PC-3 (cell line): ENCODE measurements at places on chromosomes 12 and 14. TPM values are rescaled to one million over a fixed set of nuclear protein-coding genes. Genes with fewer than 3 reads are reported as not detected.

GRCh38 chr12:121214166-121214777 lies 4.3 kb downstream of the P2RX4 start:
- no peak for DNase-seq

DNA sequence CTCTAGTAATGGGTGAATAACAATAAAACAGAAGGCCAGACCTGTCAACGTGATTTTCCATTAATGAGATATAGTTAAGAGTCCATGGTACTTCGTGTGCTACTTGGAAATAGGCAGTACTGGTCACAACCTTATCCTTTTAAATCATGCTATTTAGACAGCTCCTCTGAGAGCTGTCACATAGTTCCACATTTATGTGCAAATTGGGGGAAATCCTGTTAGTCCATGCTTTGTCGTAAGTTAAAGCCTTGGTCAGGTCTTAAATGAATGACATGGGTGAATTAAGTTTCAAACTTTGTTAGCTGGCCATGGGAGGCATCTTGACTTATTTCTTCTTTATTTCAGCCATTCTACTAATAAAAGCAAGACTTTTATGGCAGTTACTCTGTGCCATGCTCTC lies 11.9 kb upstream of the BHLHE41 start:
- DNase-seq, result no peak

The SRRM4 gene
- total RNA-seq, result under 0.01 TPM in 1 of 2 replicates, not detected in the other

The CDK17 gene
- 20.7 and 23.9 TPM in 2 replicates for total RNA-seq

GRCh38 chr14:34065690-34066391 lies 115.0 kb upstream of the EGLN3 start:
- DNase-seq, result no peak

DNA sequence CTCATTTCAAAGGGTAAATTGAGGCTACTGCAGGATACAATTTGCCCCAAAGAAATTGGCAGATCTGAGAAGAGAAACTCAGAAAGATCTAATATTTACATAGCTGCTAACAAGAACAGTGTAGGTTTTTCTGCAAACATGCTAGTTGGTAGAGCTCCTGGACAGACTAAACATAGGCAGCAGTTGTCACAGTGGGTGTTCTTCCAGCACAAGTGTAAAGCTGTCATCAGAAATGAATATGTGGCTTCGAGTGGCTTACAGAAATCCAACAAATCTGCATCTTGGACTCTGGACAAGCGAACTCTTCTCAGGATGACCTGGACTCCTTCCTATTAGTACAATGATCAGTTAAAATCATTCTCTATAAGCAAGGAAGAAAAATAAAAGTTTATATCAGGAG lies 5.9 kb downstream of the CBX5 start:
- DNase-seq, result no peak

DNA sequence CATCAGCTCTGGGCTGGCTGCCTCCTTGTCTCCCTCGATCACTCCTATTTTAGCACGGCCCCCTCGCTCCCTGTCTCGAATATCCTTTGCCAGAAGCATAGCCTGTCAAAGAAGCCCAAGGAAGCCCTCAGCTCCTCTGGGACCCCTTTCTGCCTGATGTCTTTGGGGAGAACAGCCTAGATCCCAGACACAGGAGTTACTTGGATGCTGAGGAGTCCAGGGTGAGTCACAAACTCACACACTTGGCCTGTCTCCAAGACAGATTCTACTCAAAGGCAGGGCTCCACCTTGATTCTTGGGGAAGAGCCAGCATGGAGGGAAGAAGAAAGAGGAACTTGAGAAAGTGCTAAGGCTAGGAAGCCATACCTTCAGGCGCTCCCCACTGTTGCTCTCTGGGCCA lies 8.1 kb downstream of the AVIL start:
- peak; percentile 88 for DNase-seq

DNA sequence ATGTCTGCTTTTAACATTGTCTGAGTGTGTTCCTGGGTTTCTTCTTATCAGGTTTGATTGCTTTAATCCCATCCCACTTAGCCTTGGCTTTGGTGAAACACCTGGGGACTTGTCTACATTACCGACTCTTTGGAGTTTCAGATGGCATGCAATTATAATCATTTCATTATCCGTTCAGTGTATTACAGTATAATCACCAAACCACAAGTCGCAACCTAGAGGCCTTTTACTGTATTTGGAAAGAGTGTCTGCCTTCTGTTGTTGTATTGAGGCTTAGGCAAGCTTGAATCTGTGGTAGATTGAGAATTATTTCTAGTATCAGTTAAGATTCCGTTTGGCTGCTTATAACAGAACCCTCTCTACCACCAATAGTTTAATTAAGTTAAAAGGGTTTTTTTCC lies 103.9 kb downstream of the TGFB3 start:
- no peak for DNase-seq

DNA sequence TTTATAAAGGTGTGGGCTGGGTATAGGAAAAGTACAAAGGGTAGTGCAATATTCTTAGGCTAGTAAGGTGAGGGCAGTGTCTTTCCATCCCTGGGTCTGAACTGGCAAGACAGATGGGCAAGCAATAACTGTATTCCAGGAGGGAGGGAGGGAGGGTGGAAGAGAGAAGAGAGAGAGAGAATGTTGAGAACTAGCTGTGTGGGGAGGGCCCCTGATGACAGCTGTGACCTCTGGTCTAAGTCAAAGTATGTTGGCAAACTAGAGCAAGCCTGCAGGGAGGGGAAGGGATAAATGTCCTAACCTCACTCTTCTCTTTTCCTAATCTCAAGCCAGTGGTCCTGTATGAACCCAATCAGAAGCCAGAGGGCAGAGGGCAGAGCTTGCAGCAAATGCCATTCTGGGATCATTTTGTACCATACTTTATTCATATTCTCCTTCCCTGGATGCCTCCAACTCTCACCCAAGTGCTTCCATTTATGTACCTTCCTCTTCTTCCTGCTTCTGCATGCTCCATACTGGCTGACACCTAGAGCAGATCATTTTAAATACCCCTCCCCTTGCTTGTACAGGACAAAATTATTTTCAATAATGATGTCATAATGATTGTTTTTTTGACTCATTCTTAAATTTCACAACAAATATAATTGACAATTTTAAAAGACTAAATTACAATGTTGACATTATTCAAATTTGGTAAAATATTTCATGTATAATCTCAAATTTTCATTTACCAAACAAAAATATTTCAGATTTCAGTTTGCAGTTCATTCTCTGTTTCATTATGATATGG lies 75.9 kb downstream of the AKAP6 start:
- DNase-seq, result no peak

- no peak for DNase-seq
These were observed 31.2 kb downstream of the GSC start for GRCh38 chr14:94738751-94739150.

- no peak for DNase-seq
These were observed 101.0 kb downstream of the KLRB1 start for GRCh38 chr12:9506746-9507145.

GRCh38 chr12:92133795-92134637 lies 11.6 kb downstream of the BTG1 start:
- DNase-seq, result peak; percentile 46

The LTBP2 gene
- total RNA-seq, result 17.4 and 18.1 TPM in 2 replicates

DNA sequence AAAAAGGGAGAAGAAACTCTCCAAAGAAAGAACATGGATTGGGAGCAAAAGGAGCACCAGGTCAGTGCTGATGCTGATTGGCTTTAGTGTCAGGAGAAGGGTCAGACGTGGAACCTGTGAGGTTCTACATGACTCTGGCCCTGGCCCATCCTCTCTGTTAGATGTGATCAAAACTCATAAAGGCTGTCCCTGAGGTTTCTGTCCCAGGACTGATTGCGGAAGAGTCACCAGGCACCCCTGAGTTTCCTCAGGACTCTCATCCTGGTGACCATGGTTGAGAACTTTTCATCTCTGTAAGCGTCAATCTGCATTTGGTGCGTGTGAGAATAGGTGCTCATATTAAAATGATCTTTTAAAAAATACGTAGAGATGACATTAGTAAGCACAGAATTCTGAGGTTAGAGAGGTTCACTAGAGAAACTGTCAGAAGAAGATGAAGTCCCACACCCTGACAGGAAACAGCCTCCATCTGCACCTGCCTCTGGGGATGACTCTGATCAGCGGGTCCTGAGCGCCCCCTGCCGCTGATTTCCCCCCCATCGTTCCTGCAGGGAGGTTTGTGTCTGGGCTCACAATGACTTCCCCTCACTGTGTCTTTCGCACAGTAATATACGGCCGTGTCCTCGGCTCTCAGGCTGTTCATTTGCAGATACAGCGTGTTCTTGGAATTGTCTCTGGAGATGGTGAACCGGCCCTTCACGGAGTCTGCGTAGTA lies 741.8 kb downstream of the TMEM121 start:
- no peak for DNase-seq

The RASSF8 gene
- total RNA-seq, result 51.2 and 87.8 TPM in 2 replicates

DNA sequence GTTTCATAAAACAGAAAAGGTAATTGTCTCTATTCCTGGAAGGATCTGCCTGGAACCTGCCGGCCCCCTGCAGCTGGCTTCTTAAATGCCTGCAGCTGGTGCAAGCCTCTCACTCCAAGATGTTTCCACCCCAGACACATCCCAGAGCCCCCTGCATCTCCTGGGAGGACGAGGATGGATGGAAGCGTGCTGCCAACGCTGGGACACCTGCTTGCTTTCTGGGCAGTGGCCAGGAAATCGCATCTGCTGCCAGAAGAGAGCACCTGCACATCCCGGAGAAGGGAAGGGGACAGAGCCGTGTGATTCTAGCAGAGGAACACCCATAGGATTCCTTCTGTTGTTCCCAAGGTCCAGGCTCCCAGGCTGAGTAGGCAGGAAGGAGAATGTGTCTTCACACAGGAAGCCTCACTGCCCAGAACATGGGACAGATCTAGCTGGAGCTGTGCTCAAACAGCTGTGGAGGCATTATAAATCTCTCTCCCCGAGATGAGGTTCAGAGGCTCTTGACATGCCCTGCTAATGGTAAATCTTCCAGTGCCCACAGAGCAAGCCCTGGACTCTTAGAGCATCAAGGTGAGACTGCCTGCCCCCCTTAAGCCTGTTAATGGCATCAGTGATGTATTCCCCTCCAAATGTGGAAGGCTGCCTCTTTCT lies 138.8 kb upstream of the MAP1LC3B2 start:
- no peak for DNase-seq

- DNase-seq, result no peak
These were observed 12.6 kb downstream of the TRIM9 start for GRCh38 chr14:51082349-51082748.

The USP44 gene
- not detected in 2 replicates for total RNA-seq

DNA sequence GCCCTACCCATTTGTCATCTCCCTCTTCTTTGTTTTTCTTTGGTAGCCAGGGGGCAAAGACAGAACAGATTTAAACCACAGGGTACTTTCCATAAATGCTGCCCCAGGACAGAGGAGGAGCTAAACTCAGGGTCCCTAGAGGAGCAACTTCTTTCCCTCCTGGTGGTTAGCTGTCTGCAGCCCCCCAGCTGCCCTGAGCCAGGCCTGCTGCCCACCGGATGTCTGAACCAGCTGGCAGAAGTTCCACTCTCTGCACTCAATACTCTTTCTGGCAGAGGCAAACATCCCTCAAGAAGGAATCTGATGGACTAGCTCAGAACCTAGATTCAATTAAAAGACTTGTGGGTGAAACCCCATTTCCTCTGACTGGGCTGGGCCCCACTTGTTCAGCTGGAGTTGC lies 10.7 kb downstream of the VDR start:
- no peak for DNase-seq

- no peak for DNase-seq
These were observed 189.6 kb upstream of the RPL10L start for GRCh38 chr14:46840944-46841720.

DNA sequence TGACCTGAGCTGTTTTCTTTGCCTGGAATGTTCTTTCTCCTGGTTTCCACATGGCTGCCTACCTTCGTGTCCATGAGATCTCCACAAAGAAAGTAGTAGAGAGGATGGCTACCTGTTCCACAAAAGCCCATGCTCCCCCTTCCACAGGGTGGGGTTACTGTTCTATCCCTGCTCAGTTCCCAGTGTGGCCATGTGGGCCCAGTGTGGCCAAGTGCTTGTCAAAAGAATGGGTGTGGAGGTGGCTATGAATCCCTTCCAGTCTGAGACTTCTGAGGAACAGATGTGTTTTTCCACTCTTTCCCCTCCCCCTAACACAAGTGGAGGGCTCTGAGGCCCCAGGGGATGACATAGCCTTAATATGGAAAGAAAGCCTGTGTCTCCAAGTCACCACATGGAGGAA lies 26.2 kb upstream of the HSP90B1 start:
- no peak for DNase-seq

The C12orf60 gene
- total RNA-seq, result 0.29 and 0.47 TPM in 2 replicates

The AKAP6 gene
- total RNA-seq, result 1.5 and 2.8 TPM in 2 replicates

DNA sequence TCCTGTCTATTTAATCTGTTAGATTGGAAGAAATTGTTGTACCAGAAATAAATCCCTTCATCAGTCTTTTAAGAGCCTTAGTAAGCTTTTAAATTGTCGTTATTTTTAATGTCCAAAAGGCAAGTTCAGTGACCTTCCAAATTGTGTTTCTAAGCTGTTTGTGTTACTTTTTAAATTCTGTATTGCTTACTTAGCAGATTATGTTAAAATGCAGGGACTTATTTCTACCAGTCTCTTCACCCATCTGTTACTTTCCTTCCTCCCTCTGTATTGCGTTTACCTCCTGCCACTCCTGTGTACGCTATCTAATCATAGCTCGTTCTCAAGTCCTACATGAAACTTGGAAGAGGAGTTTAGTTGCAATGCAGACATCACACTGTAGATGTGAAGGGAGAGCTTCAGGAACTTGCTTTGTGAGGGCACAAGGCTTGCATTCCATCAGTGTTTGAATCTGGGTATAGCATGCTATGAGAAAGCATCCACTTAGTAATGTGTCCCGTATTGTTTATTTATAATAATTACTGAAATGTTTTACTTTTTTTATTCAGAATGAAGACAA lies 406.5 kb upstream of the RGS6 start:
- DNase-seq, result no peak

GRCh38 chr12:6813363-6813762 lies 8.3 kb upstream of the GPR162 start:
- DNase-seq, result no peak

GRCh38 chr12:122072031-122072970 lies 6.3 kb upstream of the MLXIP start:
- peak; percentile 90 for DNase-seq

DNA sequence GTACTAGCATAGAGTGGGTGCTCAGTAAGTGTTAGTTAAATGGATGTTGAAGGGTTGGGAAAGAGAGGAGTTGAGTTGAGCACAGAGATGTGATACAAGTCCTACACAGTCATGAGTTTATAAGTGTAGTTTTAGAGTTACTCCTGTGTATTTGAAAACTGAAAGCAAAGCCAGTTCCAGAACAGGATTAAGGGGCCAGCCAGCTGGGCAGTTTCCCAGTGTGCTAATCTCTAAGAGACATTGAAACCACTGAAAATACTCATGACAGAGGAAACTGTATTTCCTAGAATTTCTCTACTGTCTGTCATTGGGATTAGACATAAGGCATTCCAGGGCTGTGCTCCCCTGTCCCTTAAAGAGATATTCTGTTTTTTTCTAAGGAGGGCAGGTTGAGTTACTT lies 101.0 kb downstream of the DERA start:
- DNase-seq, result no peak

DNA sequence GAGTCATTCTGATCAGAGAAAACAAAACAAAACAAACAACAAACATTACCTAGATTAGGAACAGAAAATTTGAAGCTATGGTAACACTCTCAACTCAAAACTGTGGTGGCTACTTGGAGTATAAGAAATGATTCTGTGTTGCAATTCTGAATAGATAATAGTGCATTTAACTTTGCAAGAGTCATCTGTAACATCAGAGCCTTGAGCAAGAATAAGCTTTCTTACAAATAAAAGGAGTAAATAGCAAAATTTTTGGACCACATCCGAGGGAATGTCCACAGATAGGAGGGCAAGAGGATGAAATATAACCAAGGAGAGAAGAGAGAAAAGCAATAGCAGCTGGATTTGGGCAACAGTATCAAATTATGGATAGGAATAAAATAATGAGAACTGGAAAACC lies 1090.6 kb downstream of the SLC6A15 start:
- DNase-seq, result no peak

The TMEM229B gene
- total RNA-seq, result not detected in 2 replicates
